ENCODE measurements at places on chromosomes 1 and 21. TPM values are rescaled to one million over a fixed set of nuclear protein-coding genes. Genes with fewer than 3 reads are reported as not detected.

DNA sequence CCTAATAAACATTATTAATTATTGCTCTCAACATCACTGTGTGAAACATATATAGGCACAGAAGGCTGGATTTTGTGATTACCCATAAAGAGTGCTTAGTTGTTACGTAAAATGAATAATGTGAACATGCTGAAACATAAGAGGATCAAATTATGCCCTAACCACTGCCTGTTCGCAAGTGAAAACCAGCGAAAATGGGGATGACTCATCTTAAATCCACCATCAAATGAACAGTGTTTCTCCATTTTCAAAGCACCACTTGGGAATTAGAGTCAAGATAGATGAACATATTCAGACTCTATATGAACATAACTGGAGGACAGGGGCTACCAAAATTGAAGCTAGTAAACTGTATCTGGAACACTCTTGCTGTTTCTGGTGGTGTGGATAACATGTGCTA, 386.2 kb downstream of the HHIPL2 start:
- H3K4me3 ChIP-seq: no peak overlapping the region
- no peaks in the 10 kb centered on the region for H3K4me1 ChIP-seq
- no peaks in the 10 kb centered on the region for H3K36me3 ChIP-seq
- H3K27ac ChIP-seq: no peak overlapping the region
- H3K27me3 ChIP-seq: no peaks in the 10 kb centered on the region

Gene CCNL2
- 225 TPM for total RNA-seq

Gene GFI1
- 1.2 TPM for total RNA-seq

- peaks cover 36% of the 10 kb centered on the region for H3K36me3 ChIP-seq
- no peak overlapping the region for H3K4me3 ChIP-seq
- no peak overlapping the region for H3K27ac ChIP-seq
- no peaks in the 10 kb centered on the region for H3K27me3 ChIP-seq
- DNase-seq: no peak
- H3K4me1 ChIP-seq: no peaks in the 10 kb centered on the region
These were observed 56.1 kb downstream of the SWT1 start for GRCh38 chr1:185213091-185213490.

Gene KCNA2
- 0.13 TPM for total RNA-seq

DNA sequence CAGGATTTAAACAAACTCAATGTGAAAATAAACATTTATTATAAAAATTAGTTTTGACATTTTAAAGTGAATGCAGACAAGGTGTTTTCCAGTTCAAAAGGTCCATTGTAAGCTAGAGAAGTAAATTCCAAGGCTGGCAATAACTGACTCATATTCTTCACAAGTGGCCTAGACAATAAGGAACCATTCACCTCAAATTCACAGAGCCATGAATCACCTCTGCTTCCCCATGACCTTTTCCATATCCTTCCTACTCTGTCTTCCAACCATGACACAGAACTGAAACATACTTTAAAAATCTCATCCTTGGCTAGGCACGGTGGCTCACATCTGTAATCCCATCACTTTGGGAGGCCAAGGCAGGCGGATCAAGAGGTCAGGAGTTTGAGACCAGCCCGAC, 24.8 kb downstream of the F11R start:
- H3K27ac ChIP-seq: no peak overlapping the region
- peaks cover 3% of the 10 kb centered on the region for H3K4me1 ChIP-seq

DNA sequence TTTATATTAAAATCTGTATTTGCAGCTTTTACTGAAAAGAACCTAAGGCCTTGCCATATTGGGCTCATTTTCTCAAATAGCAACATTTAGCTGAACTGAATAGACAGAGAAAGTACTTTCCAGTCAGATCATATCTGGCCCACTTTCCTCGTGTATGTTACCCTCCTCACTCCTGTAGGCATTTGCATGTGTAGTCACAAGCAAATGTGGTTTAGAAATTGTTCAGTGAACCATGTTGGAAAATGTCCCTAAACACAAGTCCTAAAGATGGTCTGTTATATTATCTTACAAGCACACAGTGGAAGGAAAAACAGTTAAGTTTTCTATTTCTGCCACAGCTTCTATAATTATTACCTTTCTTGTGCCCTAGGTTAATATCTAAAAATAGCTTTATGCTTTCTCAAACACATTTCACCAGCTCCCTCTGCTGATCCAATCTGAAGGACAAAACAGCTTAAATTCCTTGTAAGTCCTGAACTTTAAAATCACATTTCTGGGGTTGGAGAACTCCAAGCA, 606 bp upstream of the FMO4 start:
- peak overlapping the region; percentile 88 for H3K27ac ChIP-seq
- no peak for DNase-seq

- H3K4me1 ChIP-seq: peaks cover 25% of the 10 kb centered on the region
- no peak overlapping the region for H3K27ac ChIP-seq
- no peak overlapping the region for H3K4me3 ChIP-seq
- H3K36me3 ChIP-seq: peaks cover 74% of the 10 kb centered on the region
- DNase-seq: no peak
These were observed 9.3 kb downstream of the SSU72 start for GRCh38 chr1:1565340-1565739.

DNA sequence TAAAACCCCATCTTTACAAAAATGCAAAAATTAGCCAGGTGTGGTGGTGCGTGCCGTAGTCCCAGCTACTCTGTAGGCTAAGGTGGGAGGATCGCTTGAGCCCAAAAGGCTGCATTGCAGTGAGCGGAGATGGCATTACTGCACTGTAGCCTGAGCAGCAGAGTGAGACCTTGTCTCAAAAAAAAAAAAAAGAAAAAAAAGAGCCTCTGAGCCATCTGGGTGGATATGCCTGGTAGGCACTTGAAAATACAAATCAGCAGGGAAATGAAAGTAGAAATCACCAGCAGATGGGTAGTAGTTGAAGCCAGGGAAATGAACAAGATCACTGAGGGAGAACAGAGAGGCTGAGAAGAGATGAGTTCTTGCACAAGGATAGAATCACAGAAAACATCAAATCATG, 131.0 kb upstream of the HMCN1 start:
- no peak overlapping the region for H3K4me3 ChIP-seq
- DNase-seq: peak; percentile 26
- no peak overlapping the region for H3K27ac ChIP-seq
- no peaks in the 10 kb centered on the region for H3K36me3 ChIP-seq
- H3K27me3 ChIP-seq: no peaks in the 10 kb centered on the region
- H3K4me1 ChIP-seq: peaks cover 42% of the 10 kb centered on the region

Gene RNU1-1
- 3,526 TPM for total RNA-seq

DNA sequence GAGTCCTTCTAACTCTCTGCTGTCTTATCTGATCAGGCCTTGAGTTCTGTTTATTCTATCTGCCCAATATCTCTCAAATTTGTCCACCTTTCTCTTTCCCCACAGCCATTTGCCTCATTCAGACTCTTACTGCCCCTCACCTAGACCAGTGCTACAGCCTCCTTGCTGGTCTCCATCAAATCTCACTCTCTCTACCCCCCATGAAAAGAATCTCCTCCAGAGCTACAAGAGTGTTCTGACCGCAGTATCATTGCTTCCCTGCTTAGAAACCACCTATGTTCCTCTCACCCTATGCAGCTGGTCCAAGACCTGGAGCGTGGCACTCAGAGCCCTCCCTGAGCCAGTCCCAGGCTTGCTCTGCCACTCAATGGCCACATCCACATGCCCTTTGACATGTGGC, 231.0 kb upstream of the JUN start:
- DNase-seq: no peak
- no peak overlapping the region for H3K4me3 ChIP-seq
- H3K36me3 ChIP-seq: no peaks in the 10 kb centered on the region
- H3K27me3 ChIP-seq: no peaks in the 10 kb centered on the region

Gene CFHR5
- total RNA-seq: not detected

Gene PADI3
- not detected for total RNA-seq

DNA sequence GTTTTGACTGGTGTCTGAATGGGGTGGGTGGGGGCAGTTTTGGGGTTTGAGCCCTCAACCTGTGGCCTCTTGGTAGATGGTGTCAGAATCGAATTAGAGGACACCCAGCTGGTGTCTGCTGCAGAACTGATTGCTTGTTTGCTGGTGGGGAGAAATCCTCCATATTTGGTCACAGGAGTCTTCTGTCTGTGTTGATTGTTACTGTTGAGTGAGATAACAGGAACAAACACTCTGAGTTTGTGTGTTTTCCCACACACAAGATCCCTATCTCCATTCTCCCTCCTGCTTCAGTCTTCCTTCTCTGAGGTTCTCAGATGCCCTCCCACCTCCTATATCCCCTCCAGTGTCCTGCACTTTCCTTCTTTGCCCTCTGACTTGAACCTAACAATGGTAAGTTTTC, 19.1 kb upstream of the CGN start:
- H3K4me3 ChIP-seq: no peak overlapping the region
- peaks cover 3% of the 10 kb centered on the region for H3K27me3 ChIP-seq
- no peak overlapping the region for H3K27ac ChIP-seq
- H3K36me3 ChIP-seq: no peaks in the 10 kb centered on the region
- H3K4me1 ChIP-seq: no peaks in the 10 kb centered on the region
- DNase-seq: no peak

- H3K27me3 ChIP-seq: peaks cover 14% of the 10 kb centered on the region
- H3K4me3 ChIP-seq: no peak overlapping the region
- H3K27ac ChIP-seq: no peak overlapping the region
- no peaks in the 10 kb centered on the region for H3K36me3 ChIP-seq
- no peaks in the 10 kb centered on the region for H3K4me1 ChIP-seq
These were observed 444.9 kb upstream of the PKN2 start for GRCh38 chr1:88239205-88239604.

Gene DMBX1
- not detected for total RNA-seq

GRCh38 chr1:235930543-235930942, 63.8 kb upstream of the LYST start:
- no peak overlapping the region for H3K4me3 ChIP-seq
- H3K4me1 ChIP-seq: peaks cover 77% of the 10 kb centered on the region
- H3K27me3 ChIP-seq: no peaks in the 10 kb centered on the region
- no peak overlapping the region for H3K27ac ChIP-seq
- H3K36me3 ChIP-seq: no peaks in the 10 kb centered on the region

Gene TRAF3IP3
- total RNA-seq: 166 TPM

- no peaks in the 10 kb centered on the region for H3K36me3 ChIP-seq
- peaks cover 2% of the 10 kb centered on the region for H3K27me3 ChIP-seq
- H3K4me1 ChIP-seq: no peaks in the 10 kb centered on the region
- H3K4me3 ChIP-seq: no peak overlapping the region
These were observed 420.8 kb downstream of the NPHP4 start for GRCh38 chr1:5571438-5571837.

Gene SPRR5
- not detected for total RNA-seq

Gene OR2L8
- not detected for total RNA-seq

- no peaks in the 10 kb centered on the region for H3K4me1 ChIP-seq
- no peaks in the 10 kb centered on the region for H3K36me3 ChIP-seq
- H3K27ac ChIP-seq: no peak overlapping the region
- H3K4me3 ChIP-seq: no peak overlapping the region
- DNase-seq: no peak
These were observed 764.6 kb downstream of the LTN1 start for GRCh38 chr21:28227881-28228635.

Gene HCN3
- 2.7 TPM for total RNA-seq

Gene ZNF695
- 0.83 TPM for total RNA-seq

DNA sequence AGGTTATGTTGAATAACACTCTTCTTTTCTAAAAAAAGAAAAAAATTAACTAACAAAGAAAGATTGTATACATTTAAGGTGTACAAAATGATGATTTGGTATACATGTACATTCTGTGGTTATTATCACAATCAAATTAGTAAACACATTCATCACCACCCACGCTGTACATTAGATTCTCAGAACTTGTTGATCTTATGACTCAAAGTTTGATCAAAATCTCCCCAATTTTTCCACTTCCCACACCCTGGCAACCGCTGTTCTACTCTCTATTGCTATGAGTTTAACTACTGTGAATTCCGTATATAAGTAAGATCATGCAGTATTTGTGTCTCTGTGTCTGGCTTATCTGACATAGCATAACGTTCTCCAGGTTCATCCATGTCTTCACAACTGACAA, 469.5 kb upstream of the CHRM3 start:
- H3K4me1 ChIP-seq: no peaks in the 10 kb centered on the region
- H3K4me3 ChIP-seq: no peak overlapping the region
- H3K27me3 ChIP-seq: no peaks in the 10 kb centered on the region
- no peaks in the 10 kb centered on the region for H3K36me3 ChIP-seq
- H3K27ac ChIP-seq: no peak overlapping the region

GRCh38 chr21:26845066-26845758, at the start of gene ADAMTS1:
Gene ADAMTS1 (minus strand): TSS chr21:26845409. CDS start chr21:26844954, 455 bp downstream.
- H3K36me3 ChIP-seq: no peaks in the 10 kb centered on the region
- DNase-seq: no peak
- H3K4me3 ChIP-seq: peak within 1 kb of the TSS; percentile 72
- no peak within 1 kb of the TSS for H3K27ac ChIP-seq
- H3K4me1 ChIP-seq: peaks cover 36% of the 10 kb centered on the region
- peaks cover 53% of the 10 kb centered on the region for H3K27me3 ChIP-seq
